Glomerular endothelial cell (primary cell): ENCODE measurements at places on chromosomes 16 and 17.

GRCh38 chr17:6476810-6477179 lies 32.5 kb downstream of the PIMREG start:
- DNase-seq: no peak

- no peak for DNase-seq
These were observed 79.0 kb downstream of the GAS7 start for GRCh38 chr17:10119203-10120108.

- DNase-seq: no peak
These were observed 385.2 kb downstream of the CDH13 start for GRCh38 chr16:83011939-83012338.

GRCh38 chr17:65994114-65994513 lies 197.8 kb downstream of the CEP112 start:
- DNase-seq: no peak

DNA sequence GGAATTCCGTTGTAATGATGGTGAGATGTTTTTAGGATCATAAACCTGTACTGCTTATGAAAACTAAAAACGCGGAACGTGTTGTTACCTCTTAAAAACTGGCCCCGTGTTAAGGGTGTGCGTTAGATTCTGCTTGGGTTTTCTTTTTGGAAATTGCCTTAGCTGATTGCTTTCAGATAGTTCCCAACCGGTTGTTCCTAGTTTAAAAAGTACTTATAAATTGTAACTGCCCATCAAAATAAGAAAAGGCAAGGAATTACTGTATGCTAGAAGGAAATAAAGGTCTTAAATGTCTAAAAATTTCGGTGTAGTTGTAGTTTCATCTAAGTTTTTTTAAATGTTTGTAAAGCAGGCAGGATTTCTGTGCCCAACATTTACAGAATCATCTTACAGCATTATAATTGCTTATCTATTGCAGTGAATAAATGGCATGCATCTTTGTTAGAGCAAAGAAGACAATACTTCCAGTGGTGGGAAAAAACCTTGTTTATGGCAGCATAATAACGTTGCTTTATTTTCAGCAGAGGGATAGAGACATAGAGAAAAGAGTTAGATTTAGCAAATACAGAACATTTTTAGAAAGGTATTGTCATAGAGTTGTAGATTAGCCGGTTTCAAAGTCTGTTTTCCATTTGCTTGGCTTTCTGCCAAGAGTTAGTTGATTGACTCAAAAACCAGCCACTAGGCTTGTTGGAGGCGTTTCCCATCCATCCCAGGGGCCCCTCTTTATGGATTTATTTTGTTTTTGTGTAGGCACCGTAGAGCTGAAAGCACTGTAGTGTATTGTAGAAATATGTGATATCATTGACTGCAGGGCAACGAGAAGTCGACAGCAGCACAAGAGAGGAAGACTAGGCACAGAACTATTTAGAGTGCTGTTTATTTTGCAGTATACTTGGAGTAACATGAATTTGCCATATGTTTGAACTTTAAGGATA lies 1.7 kb downstream of the PPM1D start:
- DNase-seq: peak; percentile 74

GRCh38 chr17:13490427-13490826 lies 111.3 kb downstream of the HS3ST3A1 start:
- DNase-seq: no peak

- peak; percentile 60 for DNase-seq
These were observed 15.8 kb downstream of the COPRS start for GRCh38 chr17:31843070-31843745.

DNA sequence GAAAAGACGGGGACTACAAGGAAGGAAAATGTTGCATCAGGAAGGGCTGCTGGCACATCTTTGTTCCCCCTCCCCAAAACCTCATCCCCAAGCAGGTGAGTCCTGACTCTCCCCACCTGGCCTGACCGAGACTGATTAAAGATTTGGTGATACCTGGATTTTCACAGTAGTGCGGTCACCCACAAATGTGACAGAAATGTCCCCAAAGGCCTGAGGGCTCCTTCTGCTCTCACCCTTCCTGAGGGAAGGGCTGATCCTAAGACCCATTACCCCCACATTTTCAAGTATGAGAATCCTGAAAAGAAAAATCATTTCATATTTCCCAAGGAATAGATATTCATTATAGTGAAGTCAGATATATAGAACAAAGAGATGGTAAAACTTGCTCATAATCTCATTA lies 28.8 kb downstream of the TBC1D3B start:
- DNase-seq: no peak

DNA sequence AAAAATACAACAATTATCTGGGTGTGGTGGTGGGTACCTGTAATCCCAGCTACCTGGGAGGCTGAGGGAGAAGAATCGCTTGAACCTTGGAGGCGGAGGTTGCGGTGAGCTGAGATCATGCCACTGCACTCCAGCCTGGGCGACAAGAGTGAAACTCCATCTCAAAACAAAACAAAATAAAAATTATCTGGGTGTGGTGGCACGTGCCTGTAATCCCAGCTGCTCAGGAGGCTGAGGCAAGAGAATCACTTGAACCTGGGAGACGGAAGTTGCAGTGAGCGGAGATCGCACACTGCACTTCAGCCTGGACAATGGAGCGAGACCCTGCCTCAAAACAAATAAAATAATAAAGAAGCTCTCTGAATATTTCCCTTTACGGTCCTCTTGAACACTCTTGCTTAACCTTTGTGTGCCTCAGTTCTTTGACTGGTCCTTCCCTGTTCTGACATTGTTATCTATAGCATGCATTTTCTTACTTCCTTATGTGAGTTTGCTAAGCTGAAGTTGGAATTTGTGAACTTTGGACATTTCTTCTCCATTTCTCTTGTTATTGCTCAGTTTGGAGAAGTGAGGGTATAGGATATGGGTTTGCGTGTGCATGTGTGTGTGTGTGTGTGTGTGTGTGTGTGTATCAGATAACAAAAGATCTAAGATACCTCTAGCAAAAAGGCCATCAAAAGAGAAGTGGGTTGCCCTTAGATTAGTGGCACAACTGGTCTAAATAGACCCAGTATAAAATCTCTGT lies 29.7 kb upstream of the WSB1 start:
- no peak for DNase-seq

DNA sequence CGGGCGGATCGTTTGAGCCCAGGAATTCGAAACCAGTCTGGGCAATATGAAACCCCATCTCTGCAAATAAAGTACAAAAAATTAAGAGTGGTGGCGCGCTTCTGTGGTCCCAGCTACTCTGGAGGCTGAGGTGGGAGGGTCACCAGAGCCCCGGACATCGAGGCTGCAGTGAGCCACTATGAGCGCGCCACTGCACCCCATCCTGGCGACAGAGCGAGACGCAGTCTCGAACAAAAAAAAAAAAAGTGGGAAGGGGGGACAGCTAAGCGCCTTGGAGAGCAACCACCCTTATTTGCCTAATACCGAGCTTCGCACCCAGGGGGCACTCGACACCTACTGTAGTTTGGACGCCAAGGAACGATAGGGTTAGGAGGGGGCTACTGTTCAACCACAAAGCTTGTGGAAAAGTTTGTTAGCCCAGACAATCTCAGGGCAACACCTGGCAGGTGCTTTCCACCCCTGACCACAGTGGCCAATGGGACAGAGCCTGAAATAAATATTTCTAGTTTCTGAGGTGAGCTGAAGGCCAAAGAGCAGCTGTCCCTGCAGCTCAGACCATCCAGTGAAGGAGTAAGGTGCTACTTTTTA lies 847 bp upstream of the PSMC3IP start:
- no peak for DNase-seq

DNA sequence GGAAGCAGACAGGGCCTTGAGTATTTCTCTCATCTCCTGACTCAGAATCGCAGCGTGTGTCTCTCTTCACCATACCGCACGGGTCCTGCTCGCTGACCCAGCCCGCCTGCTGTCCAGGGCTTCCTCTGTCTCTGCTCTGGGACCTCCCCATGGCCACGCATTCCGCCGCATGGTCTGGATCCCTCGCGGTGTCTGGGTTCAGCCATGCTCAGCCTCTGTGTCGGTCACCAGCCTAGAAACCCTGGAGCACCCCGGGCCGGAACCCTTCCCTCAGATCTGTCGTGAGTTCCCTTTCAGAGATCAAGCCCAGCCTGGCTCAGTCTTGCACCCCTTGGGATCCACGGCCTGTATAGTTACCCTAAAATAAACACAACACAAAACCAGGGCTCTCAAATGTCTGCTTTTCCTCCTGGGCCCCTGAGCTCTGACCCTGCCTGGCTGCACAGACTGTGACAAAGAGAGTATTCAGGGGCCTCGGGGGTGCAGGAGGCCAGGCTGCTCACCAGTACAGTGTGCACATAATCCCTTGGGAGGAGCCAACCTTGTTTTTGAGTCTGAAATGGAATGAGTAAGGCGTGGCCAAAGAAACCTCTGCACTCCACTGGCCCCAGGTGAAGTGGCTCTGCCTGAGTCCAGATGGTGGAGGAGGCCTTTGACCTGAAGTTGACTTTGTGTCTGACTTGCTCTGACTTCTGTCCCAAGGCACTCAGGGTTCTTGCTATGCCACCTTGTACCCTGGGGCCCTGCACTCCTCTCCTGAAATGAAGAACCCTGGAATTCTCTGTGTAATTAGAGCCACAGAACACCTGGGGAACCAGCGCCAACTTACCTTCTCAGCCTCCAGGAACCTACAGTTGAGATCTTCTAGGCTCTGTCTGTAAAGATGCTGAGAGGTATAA lies 5.8 kb upstream of the SPIRE2 start:
- DNase-seq: no peak

- DNase-seq: no peak
These were observed 25.5 kb downstream of the TIMM22 start for GRCh38 chr17:1022278-1023024.

DNA sequence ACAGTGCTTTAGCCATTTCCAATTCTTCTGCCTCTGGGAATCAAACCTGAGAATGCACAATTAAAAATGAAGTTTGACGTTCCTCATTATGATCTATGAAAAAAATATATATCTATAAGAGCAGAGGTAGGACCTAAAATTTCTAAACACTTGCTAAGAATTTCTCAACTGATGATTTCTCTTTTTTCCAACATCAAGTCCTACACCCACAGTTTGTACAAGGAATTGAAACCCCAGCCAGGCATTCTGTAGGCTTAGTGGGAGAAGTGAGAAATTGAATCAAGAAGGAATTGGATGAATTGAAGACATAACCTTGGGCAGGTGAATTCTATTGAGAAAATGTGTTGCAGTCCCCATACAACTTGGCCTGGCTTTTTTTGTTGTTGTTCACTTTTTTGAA lies 2.7 kb downstream of the CACNG3 start:
- no peak for DNase-seq

DNA sequence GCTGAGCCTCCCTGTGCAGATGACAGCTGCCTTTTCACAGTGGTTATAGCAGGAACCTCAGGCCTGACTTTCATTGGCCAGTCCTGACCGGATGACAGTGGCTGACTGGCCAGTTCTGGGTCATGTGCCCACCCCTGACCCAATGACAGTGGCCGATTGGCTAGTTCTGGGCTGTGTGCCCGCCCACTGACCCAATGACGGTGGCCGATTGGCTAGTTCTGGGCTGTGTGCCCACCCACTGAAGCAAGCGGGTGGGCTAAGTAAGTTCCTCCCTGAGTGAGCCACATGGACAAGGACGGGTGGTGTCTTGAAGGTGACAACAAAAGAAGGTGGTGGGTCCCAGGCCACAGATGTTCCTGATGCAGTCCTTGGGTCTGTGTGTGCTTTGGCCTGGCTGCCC lies 9.5 kb downstream of the DEF8 start:
- DNase-seq: no peak

DNA sequence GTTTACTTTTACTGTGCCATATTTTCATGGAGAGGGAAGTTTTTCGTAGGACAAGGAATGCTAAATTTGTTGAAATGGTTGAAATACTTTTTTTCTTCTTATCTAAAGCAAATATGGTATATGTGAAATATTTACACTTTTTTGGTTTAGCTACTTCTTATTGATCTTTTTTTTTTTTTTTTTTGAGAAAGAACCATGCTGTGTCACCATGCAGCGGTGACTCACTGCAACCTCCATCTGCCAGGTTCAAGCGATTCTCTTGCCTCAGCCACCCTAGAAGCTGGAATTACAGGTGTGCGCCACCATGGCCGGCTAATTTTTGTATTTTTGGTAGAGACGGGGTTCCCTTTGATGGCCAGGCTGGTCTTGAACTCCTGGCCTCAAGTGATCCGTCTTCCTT lies 100.5 kb downstream of the FTO start:
- no peak for DNase-seq

GRCh38 chr16:69190598-69190997 lies 3.6 kb downstream of the SNTB2 start:
- no peak for DNase-seq

DNA sequence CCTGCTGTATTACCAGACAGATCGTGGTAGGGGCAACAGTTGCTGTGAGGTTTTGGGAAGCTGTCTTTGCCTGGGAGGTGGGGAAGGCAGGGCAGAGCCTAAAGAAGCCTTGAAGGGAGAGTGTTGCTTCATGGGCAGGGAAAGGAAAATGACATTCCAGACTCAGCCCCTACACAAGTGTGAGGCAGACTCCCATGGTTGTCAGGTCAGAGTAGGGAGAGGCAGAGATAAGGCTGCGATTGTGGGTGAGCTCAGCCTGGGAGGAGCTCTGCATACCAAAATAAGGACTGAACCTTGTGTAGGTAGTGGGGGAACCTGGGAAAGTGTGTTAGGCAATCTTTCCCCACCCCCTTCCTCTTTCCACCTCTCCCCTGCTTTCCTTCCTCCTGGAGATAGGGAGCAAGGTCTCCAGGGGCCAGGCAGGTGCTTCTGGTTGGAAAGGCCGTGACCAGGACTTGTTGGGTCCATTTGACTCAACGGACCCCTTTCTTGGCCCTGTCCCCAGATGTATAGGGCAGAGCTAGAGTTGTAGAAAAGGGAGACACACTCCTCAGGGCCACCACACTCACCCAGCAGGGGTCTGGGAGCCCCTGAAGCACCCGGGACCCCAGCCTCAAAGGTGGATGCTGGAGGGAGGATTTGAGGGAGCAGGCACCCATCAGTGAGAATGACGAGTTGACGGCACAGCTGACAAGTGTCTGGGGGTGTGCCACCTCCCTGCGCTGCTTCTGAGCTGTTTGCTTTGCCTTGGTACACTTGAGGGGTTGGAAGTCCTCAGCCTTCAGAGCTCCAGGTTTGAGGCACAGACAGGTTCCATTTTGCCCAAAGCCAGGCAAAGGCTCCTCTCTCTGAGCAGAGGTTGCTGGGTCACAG lies 18.5 kb upstream of the TOB1 start:
- no peak for DNase-seq

DNA sequence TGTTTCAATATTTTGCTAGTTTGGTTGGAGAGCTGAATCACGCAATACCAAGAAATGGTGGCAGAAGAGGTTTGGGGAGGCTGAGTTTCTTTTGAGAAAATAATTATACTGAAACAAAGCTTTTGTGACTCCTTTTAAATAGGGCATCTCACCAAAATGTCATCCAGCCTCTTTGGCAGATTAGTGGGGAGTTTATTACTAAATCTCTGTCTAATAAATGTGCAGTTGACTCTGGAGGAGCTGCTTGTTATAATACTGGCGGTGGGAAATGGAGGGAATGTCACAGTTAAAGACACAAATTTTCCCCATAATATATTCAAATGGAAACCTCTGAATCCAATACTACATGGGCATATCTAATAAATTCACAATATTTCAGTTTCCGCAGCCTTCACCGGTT lies 44.7 kb downstream of the SNX11 start:
- DNase-seq: no peak

DNA sequence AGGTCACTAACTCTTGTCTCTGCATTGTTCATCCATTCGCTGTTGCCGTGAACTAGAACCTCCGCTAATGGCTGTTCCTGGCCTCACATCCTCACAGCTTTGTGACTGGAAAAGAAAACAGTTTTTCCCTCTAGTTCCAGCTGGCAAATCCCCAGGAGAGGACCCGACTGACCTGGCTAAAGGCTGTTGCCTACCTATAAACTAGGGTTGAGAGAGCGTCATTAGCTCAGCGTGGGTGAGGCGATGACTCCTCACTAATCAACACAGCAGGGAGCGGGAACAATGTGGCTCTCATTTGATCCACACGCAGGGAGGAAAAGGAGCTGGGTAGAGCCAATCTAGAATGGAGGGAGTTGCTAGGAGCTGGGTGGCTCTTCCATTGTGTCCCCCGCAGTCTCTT lies 282.1 kb upstream of the IRX5 start:
- DNase-seq: no peak
